ENCODE measurements at places on chromosomes 2 and 18. TPM values are rescaled to one million over a fixed set of nuclear protein-coding genes. Genes with fewer than 3 reads are reported as not detected.

The CXCR1 gene
- 0.44 TPM for total RNA-seq

The ASTL gene
- total RNA-seq = not detected

The SP5 gene
- total RNA-seq = 0.44 TPM

The LTBP1 gene
- 88.9 TPM for total RNA-seq

The PLGLB2 gene
- 1.3 TPM for total RNA-seq

The ZNF385B gene
- 0.14 TPM for total RNA-seq

The PJVK gene
- 0.91 TPM for total RNA-seq

The TMEM131 gene
- total RNA-seq = 28.9 TPM

The MOGAT1 gene
- total RNA-seq = 0.44 TPM

GRCh38 chr2:19569300-19569791, 210.9 kb upstream of the OSR1 start:
- no peak for DNase-seq

DNA sequence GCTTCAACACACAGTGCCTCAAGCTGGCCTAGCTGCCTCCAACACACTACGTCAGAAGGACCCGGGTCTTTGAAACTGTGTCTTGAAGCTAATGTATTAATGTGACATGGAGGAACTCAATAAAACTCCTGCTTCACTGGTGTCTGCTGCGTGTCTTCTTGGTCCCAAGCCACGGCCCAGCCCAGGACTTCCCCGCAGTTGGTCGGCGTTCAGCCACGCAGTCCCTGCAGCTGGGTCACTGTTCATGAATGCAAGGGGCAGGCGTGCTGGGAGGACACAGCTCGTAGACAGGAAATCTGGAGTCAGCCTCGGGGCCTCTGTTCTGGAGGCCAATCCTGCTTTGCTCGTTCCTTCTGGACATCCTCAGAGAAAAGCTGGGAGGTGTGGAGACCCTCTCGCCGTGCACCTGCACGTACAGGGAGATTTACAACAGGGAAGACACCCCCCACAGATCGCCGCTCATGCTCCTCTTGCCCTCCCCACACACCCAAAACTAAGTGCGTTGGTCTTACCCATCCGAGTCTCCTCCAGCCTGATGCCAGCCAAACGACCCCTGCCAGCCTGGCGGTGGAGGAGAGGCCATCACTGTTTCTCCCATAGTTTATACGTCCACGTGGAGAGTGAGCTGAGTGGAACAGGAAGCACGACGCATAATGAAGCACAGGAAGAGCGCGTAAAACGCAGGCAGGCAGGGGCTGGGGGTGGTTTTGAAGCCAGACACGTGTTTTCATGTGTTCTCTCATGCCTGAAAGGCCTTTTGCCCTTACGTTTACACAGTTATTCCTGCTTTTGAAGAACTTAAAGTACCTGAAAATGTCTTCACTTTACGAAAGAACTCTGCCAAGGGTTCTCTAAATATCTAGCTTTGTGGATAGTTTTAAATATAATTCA, 39.7 kb downstream of the ADI1 start:
- DNase-seq = no peak

- DNase-seq = no peak
Observed at GRCh38 chr2:126359494-126359893, 296.5 kb upstream of the GYPC start.

GRCh38 chr2:44578471-44579093, 216.8 kb downstream of the CAMKMT start:
- DNase-seq = no peak

DNA sequence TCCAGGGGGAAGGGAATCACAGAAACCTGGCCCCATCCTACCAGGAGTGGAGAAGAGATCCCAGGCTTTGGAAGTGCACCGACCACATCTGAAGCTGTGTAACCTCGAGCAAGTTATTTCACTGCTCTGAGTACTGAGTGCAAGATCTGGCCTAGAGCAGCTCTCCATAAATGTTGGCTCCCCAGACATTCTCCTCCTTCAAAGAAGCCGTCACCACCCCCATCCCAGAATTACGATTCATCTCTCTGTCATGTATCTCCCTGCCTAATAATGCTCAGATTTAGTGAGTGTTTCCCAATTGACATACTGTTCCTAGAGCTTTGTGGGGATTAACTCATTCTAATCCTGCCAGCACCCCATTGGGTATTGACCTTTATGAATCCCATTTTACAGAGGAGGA, 51.7 kb downstream of the TNS1 start:
- no peak for DNase-seq

DNA sequence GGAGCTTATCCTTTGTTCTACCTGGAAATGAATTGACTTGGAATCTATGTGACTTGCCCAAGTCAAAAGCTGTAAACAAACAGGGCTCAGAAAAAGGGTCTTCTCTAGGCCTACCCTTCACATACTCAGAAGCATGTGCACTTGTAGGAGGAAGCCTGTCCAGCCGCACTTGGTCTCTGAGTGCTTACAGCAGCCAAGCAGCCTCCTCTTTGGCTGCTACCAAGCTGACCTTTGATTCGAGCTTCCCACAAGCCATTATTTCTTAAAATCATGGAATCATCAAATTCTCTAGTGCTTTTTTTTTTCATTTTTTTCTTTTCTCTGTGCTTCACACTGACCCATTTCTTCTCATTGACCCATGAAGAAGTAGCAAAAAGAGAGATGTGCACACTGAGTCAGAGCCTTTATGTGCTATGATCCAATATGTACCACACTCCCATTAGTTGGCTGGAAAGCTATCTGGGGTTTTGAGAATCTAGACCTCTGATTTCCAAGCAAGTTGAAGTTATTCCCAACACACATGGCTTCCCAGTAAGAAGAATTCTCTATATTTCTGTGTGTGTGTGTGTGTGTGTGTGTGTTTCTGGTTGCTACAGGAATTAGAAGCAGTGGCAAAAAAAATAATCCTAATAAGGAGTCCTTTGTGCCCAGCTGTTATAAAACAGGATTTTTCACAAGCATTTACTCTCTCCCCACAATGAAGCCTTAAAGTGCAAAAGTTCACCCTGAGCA, 550.3 kb upstream of the TNP1 start:
- DNase-seq = no peak

GRCh38 chr2:24317491-24317920, 42.8 kb downstream of the ITSN2 start:
- peak; percentile 36 for DNase-seq

DNA sequence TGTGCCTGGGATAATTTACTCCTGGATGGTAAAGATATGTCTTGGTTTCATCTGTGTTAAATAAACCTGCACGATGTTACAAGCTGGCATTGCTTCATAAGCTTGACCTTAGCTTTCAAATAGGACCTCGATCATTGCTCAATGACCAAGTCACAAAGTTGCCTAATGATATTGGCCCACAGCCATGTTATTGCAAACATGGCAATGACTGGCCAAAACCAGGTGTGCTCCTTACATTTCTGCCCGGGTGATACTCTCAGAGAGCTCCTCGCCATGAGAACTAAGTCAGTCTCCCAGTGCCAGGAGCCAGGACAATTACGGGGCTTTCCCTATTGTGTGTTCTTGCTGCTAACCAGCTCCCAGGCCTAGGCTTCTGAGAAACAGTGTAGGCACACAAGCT, 72.5 kb upstream of the CYP1B1 start:
- no peak for DNase-seq

GRCh38 chr18:79635427-79635726, 44.2 kb upstream of the CTDP1 start:
- DNase-seq = no peak

DNA sequence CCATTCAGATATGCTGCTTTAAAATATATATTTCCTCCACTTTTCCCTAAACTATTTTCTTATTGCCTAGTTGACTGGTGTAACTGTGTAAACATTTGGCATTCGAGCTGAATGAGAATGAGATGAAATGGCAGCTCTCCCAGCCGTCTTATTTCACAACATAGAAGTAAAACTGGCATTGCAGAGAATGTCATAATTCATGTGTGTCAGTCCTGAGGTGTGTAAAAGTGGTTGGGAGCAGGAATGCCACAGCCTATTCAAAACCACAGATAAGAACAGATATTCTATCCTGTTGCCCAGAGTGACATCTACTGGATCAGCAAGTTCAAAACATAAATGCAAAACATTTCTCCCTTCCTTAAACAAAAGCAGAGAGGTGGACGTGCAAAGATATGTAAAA, 565.5 kb upstream of the CHAC2 start:
- DNase-seq = no peak

DNA sequence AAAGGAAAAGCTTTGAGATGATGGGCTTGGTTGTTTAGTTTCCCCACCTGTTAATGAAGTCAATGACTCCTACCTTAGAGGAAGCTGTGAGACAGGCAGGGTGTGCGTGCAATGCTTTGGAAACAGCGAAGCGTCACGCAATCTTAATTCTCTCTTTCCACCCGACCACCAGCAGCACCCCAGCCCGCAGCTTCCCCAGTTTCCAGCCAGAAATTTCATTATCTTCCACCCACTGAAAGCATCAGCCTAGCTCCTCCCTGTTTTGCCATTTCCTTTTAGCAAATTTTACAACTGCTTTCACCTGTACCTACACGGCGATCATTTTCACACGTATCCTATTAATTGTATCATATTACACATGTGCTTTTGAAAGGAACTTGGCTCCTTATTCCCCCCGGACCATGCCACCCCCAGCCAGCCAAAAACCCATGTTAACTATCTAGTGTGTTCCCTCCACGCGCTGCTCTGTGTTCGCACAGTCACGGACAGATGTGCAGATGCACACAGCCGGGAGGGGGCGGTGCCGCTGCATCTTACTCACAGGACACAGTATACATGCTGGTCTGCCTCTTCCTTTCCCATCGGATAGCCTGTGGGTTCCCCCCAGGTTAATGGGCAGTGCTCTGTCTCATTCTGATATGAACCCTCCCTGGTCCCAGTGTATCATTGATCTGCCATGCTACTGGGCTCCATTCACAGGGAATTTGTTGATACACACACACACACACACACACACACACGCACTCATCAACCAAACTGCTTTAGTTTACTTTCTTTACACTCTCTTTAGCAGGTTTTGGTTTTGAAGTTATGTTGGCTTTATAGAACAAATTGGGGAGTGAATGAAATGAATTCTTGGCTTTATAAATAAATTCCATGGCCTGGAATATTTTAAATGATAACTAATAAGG, 22.4 kb downstream of the CYP27C1 start:
- peak; percentile 44 for DNase-seq

- no peak for DNase-seq
Observed at GRCh38 chr2:25582077-25582830, 91.1 kb downstream of the DTNB start.

DNA sequence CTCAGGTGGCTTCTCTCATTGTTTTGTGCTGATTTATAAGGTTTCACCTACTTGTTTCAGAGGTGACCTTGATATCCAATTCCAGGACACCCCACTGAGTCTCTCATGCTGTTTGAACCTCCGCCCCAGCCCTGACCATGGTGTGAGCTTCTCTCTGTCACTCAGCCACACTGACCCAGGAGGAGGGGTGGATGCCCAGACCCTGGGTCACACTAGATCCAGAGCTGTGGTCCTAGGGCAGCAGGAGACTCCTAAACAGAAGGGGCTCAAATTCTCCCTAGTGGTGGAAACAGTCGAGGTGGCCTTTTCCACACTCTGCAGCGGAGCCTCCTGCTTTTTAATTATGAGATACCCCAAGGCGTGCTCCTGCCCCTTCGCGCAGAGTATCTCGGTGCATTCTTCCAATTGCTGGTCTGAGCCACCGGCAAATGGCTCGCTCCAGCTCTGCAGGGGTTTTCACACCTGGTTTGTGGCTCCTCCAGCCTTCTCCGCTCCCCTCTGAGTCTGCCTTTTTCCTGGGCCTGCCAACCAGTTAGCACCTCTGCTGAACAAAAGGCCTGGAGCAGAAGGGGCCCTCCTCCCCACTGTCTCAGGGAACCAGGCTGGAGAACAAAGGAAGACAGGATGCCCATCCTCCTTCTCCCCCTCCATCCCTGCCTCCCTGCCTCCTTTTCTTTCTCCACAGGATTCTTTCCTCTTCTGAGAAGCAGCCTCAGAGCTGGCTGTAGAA, 147.3 kb upstream of the SPRED2 start:
- no peak for DNase-seq

- DNase-seq = no peak
Observed at GRCh38 chr18:47899107-47899840, 31.2 kb downstream of the SMAD2 start.

- no peak for DNase-seq
Observed at GRCh38 chr18:26854292-26854881, 11.1 kb downstream of the AQP4 start.

DNA sequence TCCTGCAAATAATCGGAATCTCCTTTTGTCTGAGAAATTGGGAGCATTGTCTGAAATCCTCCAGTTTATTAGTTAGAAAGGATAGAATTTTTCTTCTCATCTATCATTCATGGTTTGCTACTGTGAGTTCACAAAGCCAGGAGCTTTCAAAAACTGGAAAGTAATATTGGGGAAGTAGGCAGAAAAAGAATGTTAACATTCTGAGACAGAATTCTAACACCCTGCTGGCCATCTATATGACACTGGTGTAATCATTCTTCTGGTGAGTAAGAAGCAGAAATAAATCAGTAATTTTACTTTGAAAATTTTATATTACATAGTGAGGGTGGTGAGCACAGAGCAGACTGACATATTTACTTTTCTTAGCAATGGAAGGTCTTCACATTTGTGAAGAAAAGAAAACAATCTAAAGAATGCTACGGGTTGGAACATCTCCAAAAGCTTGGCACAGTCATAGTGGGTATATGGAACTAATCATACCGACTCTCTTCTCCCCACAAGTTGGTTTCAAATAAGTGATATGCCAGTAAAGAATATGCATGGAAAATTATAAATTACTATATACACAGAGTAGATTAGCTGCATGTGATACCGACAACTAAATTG, 344.9 kb downstream of the LPIN1 start:
- no peak for DNase-seq

DNA sequence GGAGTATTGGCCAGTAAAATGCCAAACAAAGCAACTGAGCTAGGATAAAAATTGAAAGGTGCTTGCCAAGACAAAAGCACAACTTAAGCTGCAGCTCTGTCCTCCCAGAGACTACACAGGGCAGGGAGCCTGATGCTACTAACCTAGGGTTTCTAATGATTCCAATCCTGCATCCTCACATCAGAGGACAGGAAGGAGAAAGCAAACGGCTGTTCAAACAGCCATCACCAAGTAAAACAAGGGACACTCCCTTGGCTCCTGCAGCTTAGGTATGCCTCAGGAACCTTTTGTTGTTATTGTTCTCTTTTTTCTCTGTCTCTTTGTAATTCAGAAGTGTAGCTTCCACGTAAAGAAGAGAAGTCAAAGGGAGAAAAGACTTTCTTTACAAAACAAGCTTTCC, 99.5 kb downstream of the TCF4 start:
- DNase-seq = no peak

- no peak for DNase-seq
Observed at GRCh38 chr2:9552219-9553178, 3.1 kb downstream of the ADAM17 start.

All from left ventricle myocardium inferior (tissue), 1 donor.